Activated CD8-positive, alpha-beta memory T cell treated with anti-CD3 and anti-CD28 coated beads for 4 hours (primary cell): ENCODE measurements at places on chromosomes 5 and 9.

GRCh38 chr9:3951161-3951665 lies 348.7 kb downstream of the GLIS3 start:
- DNase-seq: no peak

- DNase-seq: no peak
These were observed 360.0 kb downstream of the HINT1 start for GRCh38 chr5:130805036-130805435.

GRCh38 chr9:109355564-109356297 lies 34.9 kb upstream of the EPB41L4B start:
- no peak for DNase-seq

GRCh38 chr9:134663753-134664415 lies 22.3 kb downstream of the COL5A1 start:
- no peak for DNase-seq

- no peak for DNase-seq
These were observed 10.7 kb downstream of the HNRNPH1 start for GRCh38 chr5:179612577-179613459.

- DNase-seq: no peak
These were observed 379.3 kb downstream of the CDH12 start for GRCh38 chr5:22473886-22474285.

DNA sequence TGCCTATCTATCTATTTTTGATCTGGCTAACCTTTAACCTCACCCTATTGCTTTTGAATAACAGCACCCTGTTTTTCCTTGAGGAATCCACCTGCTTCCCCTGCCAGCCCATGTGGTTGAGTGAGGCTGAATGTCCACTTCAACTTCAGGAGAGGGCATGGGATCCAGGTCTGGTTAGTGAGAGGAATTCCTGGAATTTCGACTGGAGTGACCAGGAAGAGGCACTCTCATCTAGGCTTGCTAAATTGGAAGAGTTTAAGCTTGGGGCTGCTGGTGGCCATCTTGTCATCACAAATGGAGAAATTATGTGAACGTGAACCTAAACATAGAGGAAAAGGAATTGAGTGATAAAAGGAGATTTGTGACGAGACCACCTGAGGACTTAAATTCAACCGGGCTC lies 322.1 kb downstream of the OSTF1 start:
- DNase-seq: no peak

DNA sequence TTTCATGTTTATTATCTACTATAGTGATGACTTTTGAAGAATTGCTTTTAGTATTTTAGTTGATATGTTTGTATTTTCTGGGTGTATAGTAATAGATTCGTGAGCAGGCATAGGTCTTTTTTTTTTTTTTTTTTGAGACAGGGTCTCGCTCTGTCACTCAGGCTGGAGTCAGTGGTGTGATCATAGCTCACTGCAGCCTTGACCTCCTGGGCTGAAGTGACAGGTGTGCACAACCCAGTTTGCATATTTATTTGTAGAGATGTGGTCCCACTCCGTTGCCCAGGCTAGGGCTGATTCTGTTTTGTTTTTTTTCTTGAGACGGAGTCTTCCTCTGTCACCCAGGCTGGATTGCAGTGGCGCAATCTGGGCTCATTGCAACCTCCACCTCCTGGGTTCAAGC lies 11.9 kb downstream of the ERBIN start:
- DNase-seq: no peak

GRCh38 chr9:123608104-123608503 lies 252.1 kb downstream of the CRB2 start:
- no peak for DNase-seq

GRCh38 chr9:22170556-22170955 lies 161.5 kb upstream of the CDKN2B start:
- DNase-seq: no peak

- DNase-seq: no peak
These were observed 16.1 kb downstream of the B4GALT1 start for GRCh38 chr9:33151007-33151557.

DNA sequence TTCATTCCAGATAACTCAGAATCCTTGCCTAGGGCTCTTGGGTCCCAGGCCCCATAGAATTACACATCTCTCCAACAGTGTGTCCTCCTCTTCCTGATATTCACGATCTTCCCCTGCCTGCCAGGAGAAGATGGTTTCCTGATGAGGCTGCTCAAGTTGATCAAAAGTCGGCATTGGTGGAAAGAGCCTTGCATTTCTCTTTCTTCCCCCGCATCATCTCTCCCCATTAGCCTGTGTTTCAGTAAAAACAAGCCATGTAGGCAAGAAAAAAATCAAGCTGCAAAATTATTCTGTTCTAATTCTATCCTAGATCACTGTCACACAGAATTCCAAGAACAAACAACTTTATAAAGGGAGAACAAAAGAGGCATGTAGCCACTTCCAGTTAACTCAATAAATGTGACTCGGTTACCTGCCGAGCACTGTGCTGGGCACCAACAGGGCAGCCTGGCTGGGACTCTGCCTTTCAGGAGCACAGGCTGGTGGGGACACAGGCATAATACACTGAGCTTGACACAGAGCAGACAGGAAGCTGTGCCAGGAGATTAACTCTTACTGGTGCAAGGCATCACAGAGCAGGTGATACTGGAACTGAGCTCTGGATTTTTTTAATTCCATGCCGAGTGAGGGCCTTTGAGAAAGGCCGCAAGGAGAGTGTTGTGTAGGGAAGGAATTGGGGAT lies 25.6 kb downstream of the TMOD1 start:
- no peak for DNase-seq
